ENCODE measurements at places on chromosomes 12 and 14. TPM values are rescaled to one million over a fixed set of nuclear protein-coding genes. Genes with fewer than 3 reads are reported as not detected.

DNA sequence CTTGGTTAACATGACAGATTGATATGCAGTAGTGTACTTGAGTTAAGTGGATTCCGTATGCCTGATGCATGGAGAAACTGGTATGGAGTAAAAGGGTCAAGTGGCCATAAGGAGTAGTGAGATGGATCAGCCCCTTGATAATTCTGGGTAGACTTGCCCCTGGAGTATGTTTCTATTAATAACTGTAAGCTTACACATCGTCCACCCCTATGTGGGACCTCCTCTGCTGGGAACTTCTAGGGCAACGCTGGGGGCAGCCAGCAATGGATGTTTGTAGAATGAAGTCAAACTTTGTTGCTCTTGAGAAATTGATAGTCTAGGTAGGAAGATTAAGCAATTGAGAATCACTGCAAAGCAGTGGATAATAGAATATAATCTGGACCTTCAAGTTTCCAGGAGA is 3.5 kb downstream of the C12orf75 start:
- DNase-seq = peak; percentile 73

DNA sequence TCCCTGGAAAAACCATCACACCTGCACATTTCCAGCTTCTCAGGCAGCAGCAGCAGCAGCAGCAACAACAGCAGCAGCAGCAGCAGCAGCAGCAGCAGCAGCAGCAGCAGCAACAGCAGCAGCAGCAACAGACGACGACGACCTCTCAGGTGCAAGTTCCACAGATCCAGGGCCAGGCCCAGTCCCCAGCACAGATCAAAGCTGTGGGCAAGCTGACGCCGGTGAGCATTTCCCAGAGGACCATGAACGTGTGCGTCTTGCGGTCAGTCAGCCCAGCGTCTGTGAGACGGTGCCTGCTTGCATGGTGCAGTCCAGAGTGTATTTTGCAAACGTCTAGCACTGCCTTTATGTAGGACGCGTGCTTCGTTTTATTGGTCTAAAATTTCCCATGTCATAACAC is 81.6 kb downstream of the DDX51 start:
- no peak for DNase-seq

- no peak for DNase-seq
Measured at GRCh38 chr12:109112720-109113465, 3.5 kb upstream of the ACACB start.

GRCh38 chr14:105337966-105338741 is 23.6 kb downstream of the PACS2 start:
- DNase-seq = no peak

DNA sequence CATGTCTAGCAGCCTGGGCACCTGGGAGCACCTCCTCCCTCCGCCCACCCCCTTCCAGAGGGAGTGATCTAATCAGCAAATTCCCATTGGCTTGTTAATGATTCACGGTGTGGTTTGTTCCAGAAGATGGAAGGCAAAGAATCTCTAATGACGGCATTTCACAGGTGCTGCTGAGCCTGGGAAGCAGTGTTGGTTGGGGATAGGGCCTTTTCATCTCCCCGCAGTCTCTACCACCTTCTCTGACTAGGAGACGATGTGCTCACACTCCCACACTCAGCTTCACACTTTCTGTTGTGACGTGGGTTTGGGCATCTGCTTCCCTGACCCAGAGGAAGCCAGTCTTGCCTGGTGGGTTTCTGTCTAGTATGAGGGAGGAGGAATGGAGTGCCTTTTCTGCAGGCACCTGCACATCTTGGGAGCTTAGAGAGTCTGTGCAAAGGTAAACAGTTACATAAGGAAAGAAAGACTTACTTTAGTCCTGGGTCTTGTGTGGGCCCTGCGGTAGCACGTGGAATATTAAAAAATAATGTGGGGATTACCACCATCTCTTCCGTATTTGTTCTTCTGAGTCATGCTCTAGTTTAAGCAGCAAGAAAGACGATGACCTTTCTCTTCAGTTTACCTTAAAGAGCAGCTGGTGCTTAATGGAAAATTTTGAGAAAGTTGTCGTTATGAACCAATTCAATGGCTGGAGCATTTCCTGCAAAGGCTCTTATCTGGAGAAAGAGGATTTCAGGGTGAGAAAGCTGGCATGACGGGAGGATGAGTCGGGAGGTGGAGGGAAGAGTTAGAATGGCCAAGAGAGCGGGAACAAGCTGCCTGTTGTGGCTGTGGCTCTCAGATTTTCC is 70.6 kb upstream of the ARHGAP5 start:
- peak; percentile 93 for DNase-seq

DNA sequence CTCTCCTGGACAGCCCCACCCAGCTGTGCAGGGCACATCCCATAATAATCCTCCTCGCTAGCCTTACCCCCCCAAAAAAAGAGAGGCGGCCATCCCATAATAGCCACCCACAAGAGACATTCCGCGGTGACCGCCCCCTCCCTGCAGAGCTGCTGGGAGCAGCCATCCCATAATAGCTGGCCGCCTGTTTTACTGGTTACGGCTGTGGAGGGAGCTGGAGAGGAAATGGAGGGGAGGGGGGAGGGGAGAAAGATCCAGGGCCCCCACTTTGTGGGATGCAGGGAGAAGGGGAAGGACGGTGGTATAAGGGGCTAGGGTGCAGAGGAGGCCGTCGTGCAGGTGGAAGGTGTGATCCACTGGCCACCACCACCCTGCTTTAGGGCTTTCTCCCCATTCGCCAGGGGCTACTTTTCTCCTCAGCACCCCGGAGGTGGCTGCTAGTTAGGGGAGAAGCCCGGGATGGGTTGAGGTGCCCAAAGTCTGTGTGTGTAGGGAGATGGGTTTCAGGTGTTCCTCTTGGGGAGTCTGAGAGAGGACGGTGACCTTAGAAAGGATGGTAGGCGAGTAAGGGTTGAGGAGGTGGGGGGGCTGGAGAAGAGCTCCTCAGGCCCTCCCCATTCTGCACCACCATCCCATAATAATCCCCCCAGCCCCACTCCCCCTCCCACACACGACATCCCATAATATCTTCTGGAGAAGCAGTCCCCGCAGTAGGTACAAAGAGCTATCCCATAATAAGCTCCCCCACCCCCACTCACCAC is 6.0 kb upstream of the CHD4 start:
- DNase-seq = peak; percentile 68

DNA sequence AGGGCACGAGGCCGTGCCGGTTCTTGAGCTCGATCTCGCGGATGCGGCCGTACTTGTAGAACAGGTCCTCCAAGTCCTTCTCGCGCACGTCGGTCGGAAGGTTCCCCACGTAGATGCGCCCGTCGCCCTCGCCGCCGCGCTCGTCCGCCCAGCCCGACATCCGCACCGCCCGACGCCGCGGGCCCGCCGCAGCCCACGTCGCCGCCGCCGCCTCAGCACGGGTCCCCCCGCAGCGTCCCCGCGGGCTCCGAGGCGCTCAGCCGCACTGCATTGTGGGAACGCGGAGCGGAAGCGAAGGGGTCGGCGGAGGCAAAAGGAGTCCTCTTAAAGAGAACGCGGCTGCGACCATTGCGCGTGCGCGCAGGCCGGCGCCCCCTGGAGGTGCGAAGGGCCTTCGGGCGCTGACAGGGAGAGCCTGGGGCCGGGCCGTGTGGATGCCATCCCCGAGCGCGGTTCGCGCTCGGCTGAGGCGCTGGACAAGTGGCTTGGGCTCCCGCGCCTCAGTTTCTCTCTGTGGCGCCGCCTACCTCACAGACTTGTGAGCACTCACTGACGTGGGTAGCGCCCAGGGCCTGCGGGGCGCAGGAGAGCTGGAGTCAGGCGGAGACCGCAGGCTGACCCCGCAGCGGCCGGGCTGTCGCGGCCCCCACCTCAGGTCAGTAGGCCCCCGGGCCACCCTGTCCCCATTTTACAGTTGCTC is at the start of gene SRSF9:
Gene SRSF9 (minus strand): TSS at position 299 of the 700 bp plus-strand sequence. CDS start 139 bp downstream, at position 160.
- peak; percentile 98 for DNase-seq

DNA sequence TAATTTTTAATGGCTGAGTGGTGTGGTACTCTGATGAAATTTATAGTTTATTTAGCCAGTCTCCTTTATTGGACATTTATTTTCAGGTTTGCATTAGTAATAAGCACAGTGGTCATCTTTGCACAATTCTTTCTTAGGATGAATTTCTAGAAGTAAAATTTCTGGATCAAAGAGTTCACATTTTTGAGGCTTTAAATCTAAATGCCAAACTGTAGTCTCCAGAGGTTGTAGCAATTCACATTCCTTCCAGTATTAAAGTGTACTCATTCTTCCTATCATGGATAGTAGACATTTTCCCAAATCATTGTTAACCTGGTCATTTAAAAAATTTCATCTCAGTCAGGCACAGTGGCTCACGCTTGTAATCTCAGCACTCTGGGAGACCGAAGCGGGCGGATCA is 24.8 kb downstream of the SLC39A9 start:
- no peak for DNase-seq

- peak; percentile 56 for DNase-seq
Measured at GRCh38 chr12:110501399-110501751, 536 bp downstream of the VPS29 start.

DNA sequence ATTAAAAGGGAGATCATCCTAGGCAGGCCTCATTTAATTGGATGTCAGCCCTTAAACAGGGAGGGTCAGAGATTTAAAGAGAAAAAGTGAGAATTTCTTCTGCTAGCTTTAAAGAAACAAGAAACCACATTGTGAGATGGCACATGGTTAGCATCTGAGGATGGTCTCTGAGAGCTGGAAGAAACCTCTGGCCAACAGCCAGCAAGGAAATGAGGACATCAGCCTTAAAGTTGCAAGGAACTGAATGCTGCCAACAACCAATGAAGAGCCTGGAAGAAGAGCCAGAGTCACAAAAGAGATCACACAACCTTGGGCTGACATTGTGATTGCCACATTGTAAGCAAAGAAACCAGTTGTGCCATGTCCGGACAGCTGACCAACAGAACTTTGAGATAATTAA is 17.5 kb upstream of the FAR2 start:
- DNase-seq = peak; percentile 31

DNA sequence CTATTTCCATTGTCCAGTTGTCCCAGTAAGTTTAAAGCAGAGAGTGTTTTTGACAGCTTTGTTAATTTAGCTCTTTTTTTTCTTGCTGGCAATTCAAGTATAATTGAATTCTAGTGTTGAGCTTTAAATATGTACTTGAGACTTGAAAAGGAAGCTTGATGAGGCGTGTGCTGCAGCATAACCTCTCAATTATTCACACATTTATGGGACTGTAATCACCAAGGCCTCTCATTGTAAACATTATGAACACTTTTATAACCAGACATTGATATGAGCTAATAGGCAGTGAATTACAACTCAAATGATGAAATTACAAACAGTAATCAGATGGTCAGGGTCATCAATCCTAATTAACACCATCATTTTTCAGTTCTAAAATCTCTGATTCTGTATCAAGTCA is 378.0 kb upstream of the DDHD1 start:
- DNase-seq = peak; percentile 59

DNA sequence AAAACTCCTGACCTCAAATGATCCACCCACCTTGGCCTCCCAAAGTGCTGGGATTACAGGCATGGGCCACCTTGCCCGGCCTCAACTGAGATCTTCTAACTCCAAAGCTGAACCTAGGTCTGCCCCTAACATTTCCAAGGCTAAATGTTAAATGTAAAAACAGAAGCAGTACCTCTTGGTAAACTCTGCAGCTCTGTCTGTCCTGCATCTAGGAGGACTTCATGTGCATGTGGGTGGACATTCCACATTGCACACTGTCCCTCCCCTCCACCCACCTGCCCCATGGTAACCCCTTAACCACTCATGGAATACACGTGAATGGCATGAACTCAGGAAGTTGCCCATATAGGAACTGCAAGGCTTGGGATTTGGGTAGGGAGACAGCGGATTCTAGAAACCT is 33.1 kb downstream of the SNX6 start:
- DNase-seq = no peak

DNA sequence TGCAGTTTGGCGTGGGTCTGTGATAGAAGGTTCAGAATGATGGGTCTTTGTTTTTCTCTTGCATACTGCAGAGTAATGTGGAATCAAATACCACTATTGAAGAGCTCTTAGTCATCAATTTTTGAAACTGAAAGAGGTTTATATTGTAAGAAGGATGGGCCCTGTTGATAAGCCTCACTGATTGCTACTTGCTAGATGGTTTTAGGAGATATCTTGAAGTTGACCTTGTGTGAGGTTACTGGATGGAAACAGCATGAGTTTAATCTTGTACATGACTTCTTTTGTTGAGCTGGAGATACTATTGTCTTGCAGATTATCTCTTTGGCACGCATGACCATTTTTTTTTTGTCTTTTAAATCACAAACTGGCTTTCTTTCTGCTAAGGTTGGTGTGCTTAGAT is 13.8 kb downstream of the BICD1 start:
- DNase-seq = no peak

- no peak for DNase-seq
Measured at GRCh38 chr14:83260751-83261150, 1727.1 kb upstream of the SEL1L start.

GRCh38 chr12:123858176-123858575 is 96.1 kb downstream of the DNAH10 start:
- DNase-seq = no peak

DNA sequence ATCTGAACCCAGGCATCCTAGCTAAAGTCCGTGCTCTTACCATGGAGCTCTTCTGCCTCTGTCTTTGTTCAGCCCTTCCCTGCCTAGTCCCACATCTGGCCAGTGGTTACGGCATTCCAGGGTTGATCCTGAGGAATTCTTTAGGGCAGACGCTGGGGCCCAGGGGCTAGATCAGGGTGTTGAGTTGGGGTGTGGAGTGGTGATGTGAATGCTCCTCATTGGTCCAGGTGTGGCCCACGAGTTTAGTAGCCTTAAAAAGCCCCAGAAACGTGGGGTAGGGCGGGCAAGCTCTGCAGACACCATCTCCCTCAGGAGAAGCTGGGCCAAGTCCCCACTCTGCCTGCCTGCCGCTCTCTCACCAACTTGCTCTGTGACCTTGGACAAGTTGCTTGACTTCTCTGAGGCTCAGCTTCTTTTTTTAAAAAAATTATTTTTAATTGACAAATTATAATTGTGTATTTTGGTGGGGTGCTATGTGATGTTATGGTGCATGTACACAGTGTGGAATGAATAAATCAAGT is 9.0 kb upstream of the SERPINA6 start:
- no peak for DNase-seq

- peak; percentile 34 for DNase-seq
Measured at GRCh38 chr14:101335061-101335661, 226.1 kb upstream of the DIO3 start.

DNA sequence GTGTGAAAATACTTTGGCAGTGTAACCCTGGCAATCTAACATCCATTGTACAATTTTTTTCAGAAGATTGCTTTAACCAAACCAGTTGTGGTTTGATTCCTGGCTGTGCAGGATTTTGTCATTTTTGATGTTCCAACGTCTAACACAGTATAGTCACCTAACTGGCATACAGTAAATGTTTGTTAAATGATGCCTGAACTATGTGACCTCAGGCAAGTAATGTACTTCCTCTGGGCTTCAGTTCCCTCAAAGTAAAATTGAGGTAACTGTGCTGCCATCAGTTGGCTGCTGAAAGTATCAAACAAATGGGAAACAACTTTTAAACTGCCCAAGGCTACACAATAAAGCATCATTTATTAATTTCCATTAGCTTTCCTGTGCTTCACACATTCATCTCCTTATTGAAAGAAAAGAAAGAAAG is 4.3 kb downstream of the TM7SF3 start:
- DNase-seq = no peak

- peak; percentile 34 for DNase-seq
Measured at GRCh38 chr14:75514673-75515628, 7.3 kb upstream of the BATF start.

DHRS2 gene
- 0.32 TPM for total RNA-seq

KRT73 gene
- not detected for total RNA-seq

CD163L1 gene
- total RNA-seq = 11.0 TPM

APOF gene
- total RNA-seq = not detected

NFYB gene
- 28.5 TPM for total RNA-seq

SLC17A8 gene
- not detected for total RNA-seq

EML1 gene
- 34.5 TPM for total RNA-seq

HAL gene
- not detected for total RNA-seq

BDKRB1 gene
- total RNA-seq = 15.1 TPM

DAO gene
- not detected for total RNA-seq
